ENCODE measurements at places on chromosomes 7 and 10. TPM values are rescaled to one million over a fixed set of nuclear protein-coding genes. Genes with fewer than 3 reads are reported as not detected.

DNA sequence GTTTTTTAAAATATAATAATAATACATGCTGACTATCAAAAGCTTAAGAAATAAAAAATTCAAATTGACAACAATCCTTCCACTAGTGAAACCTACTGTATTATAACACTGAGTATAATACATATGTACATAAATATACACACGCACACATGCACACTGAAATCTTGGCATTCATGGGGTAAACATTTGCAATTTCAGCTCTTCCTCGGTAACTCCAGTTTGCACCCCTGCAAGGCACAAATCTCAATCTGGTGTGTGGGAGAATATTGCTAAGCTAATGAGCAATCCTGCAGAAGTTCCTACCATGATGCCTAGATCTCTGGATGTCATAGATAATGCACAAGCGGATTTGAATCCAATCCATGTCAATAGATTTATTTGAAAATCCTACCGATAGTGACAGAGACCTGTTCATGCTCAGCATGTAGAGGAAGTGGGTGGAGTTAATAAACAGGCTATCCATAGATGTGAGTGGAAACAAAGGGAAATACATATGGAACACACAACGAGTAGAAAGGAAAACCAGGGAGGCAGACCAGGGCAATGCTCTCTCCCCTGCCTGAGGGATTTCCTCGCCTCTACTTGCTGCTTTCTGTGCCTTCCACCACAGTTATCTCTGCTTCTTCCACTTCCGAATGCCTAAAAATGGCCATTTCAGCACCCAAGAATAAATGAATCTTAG is 38.1 kb upstream of the LANCL2 start:
- no peak for DNase-seq

OR2A7 gene
- total RNA-seq, result 9.3 TPM

GRCh38 chr10:44930904-44931620 is 19.9 kb downstream of the TMEM72 start:
- no peak for DNase-seq

DNA sequence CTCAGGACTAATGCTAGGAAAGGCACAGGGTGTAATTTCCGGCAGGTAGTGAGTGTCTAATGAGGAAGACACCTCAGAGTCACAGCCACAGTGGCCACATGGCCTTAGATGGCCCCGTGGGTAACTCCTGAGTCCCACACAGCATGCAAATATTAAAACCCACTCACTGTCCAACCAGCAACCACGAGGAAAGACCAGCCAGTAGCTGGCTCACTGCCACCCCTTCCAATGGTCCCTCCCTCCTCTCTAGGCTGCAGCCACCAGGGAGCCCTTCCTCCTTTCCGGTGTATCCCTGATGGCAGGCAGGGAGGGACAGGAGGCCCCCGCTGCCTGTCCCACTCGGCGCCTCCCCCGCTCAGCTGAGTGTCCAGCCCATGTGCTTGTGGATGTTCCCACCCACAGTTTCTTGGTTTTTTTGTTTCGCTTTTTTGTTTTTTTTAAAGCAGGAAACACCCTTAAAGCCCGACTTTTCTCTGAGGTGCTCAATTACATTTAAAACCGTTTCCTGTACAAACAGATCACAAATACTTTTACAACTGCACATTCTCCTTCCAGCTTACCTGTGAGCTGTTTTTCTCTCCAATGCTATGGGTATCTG is 9.2 kb downstream of the BNIP3 start:
- DNase-seq, result no peak

GRCh38 chr7:135290594-135290993 is 57.0 kb downstream of the STRA8 start:
- DNase-seq, result no peak

GRCh38 chr10:90930070-90930837 is 9.4 kb upstream of the ANKRD1 start:
- DNase-seq, result no peak

- DNase-seq, result no peak
Observed at GRCh38 chr7:35558841-35559240, 136.1 kb downstream of the HERPUD2 start.

GRCh38 chr10:88881320-88881719 is 1.3 kb downstream of the STAMBPL1 start:
- no peak for DNase-seq

DNA sequence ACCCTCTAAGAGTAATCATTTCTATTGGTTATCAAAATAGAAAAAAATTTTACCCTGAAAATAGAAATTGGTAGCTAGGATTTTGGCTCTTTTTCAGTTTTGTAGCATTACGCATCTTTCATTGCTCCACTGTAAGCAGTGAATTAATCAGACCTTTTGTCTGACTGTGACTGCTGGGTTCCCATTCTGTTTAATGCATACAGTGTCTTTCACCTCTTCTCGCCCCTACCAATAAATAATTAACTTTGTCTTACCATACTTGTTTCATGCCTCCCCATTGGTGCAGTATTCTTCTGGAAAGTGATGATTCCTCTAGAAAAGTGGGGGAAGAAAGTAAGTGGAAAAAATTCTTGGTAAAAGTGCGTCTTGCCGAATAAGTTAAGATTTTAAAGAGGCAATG is 73.2 kb downstream of the AP3M1 start:
- no peak for DNase-seq

GRCh38 chr10:6654571-6654970 is 74.5 kb upstream of the PRKCQ start:
- DNase-seq, result no peak

Data from progenitor cell of endocrine pancreas (in vitro differentiated cells).